ENCODE measurements at places on chromosomes 11 and 22.
A peak's percentile ranks its signal among the peaks of the same experiment; 100 is the strongest.

DNA sequence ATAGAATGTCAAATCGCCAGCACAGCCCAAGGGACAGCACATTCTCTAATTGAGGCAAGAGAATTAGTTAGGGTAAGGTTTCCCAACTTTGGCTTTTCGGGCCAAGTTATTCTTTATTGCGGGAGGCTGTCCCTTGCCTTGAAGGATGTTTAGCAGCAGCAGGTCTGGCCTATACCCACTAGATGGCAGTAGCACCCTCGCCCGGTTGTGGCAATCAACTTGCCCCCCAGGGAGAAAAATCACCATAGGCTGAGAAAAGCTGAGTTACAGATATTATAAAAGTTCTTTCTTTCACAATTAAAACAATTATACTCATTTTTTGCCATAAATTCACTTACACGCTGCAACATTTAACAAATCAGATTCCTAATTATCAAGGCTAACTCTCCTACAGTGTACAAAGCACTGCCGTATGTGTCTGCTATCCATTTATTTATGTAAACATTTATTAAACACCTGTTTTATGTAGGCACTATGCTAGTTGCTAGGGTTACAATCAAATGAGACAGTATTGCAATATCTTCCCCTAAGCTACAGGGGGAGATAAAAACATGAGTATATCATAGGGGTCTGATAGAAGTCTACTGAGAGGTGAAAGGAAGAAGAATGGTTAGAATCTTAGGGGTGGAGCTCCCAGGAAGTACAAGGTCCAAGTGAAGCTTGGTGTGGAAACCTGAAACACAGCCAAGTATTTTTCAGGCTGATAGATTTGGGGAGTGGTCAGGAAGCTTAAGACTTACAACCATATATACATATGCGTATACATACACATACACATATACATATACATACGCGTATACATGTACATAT lies 452.3 kb downstream of the RAB38 start:
- DNase-seq: no peak

DNA sequence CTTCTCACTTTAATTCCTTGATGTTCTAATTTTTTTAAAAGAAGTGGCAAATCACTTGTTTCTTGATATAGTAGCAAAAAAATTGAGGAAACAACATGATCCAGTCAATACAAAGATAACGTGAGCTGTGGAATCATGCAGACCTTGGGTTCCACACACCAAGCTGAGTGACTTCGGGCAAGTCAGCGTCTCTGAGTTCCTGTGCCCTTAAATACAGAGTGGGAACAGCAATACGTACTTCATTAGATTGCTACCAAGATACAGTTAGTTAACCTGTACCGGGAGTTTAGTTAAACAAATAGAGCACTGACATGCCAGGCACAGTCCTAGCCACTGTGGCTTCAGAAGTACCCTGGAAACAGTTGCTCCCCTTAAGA lies 58.5 kb downstream of the PPP2R1B start:
- no peak for DNase-seq

DNA sequence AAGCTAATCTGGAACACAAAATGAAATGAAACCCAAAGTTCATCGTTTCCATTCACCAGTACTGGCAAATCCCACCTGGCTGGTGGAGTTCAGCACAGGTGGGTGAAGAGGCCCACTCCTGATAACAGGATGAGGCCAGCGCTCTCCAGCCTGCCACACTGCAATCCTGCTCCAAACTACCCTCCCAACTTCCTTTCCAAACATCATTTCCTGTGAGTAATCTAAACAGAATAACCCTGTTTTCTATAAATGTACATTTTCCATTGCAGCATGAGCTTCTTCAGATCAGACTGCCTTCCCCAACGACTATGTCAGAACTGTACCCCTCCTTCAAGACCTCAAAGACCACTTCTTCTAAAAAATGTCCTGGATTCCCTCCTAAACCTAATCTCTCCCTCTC lies 15.9 kb upstream of the NFRKB start:
- no peak for DNase-seq

DNA sequence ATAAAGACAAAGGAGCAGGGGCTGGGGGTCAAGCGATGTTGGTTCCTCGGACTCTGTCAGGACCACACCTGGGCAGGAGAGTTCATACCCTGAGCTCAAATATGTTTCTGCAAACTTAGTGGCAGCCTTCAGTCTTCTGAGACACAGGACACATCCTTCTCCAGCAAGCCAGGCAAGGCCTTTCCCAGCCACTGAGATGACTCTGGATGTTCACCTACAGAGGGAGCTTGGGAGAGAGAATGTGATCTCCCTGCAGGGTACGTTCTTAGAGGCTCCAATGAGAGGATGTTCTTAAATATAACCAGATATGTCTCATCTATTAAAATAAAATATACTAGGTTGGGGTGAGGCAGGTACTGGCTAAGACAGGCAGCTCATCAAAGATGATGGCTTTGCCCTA lies 461.5 kb downstream of the OPCML start:
- no peak for DNase-seq

DNA sequence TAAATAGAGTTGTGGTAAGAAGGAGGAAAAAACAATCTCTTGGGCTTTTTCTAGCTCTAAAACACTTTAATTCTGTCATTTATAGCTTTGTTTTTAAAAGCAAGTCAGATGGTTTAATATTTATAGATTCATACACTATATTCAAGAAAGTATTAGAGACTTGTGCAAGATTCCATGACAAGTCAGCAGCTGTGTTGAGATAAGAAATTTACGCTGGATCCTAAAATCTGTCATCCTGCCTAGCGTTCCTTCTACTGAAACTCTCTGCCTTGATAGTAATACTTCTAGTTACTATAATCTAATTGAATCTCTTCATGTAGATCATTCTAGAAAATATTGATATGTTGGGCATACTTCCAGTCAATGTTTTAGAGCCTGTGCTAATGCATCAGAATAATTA lies 721.8 kb downstream of the CNTN5 start:
- no peak for DNase-seq

GRCh38 chr22:42282252-42282942 lies 11.9 kb upstream of the TCF20 start:
- no peak for DNase-seq

- peak; percentile 90 for DNase-seq
Observed at GRCh38 chr22:28772633-28773460, at the start of gene CCDC117. CCDC117 (plus strand) TSS chr22:28772695; CDS start chr22:28772850, 155 bp downstream.

- no peak for DNase-seq
Observed at GRCh38 chr22:48091656-48092223, 1329.3 kb downstream of the TBC1D22A start.

GRCh38 chr22:49657275-49657973 lies 170.2 kb downstream of the BRD1 start:
- peak; percentile 69 for DNase-seq

- no peak for DNase-seq
Observed at GRCh38 chr11:38791346-38791961, 2193.4 kb upstream of the RAG2 start.

- DNase-seq: no peak
Observed at GRCh38 chr11:68315171-68315920, 3.0 kb downstream of the LRP5 start.

DNA sequence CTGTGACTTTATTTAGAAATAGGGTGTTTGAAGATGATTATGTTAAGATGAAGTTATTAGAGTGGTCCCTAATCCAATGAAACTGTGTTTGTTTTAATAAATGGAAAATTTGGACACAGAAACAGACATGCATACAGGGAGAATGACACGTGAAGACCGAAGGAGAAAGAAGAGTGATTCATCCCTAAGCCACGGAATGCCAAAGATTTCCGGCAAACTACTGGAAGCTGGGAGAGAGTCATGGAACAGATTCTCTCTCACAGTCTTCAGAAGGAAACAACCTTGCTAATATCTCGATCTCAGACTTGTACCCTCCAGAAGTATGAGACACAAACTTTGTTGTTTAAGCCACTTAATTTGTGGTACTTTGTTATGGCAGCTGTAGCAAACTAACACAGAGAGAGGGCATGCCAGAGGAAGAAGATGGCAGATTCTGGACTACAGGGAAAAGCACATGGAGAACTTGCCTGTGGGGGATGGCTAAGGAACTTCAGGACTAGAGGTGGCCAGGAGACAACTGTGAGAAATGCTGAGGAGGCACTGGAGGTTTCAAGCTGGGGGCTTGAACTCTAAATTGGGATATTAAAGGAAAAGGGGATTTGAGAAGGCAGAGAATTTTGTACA lies 733.5 kb upstream of the CCDC90B start:
- DNase-seq: no peak

GRCh38 chr11:89489930-89490329 lies 1.2 kb downstream of the NOX4 start:
- no peak for DNase-seq

- no peak for DNase-seq
Observed at GRCh38 chr11:21460082-21460481, 732.8 kb upstream of the ANO5 start.

DNA sequence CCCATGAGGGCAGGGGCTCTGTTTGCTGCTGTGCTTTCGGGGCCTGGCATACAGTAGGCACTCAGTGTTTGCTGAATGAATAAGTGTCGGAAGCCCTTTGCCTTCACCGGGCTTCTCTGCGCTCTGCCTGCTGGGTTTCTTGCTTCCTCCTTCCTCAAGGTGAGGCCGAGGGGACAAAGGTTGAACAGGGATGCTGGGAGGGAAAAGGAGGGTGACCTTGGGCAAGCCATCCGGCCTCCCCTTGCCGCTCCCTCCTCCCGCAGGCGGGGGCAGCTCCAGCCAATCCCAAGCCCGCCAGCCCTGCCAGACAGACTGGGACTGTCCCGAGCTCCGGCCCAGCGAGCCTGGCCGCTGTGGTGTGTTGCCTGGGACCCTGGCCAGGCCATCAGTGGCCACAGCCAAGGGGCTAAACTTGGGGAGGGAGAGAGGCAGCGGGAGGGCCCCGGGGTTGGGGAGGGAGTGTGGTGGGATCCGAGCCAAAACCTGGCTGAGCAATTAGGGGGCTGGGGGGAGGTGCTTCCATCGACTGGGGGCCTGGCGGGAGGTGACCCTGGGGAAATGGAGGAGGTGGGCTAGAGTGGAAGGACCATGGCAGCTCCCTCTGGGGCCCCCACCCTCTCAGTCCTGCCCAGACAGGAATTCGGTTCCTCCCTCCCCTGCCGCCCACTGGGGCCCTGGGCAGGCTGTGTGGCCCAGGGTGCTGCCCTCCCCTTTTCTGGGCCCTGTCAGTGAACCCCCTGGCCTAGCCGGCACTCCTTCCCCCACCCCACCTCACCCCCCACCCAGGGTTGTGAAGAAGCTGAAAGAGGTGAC lies 3.4 kb upstream of the RCOR2 start:
- no peak for DNase-seq

GRCh38 chr11:22774716-22775115 lies 54.9 kb downstream of the SVIP start:
- no peak for DNase-seq

- no peak for DNase-seq
Observed at GRCh38 chr22:36327922-36328551, 59.7 kb downstream of the MYH9 start.

- DNase-seq: no peak
Observed at GRCh38 chr11:96196181-96196662, 146.8 kb downstream of the MAML2 start.

GRCh38 chr11:46898396-46899095 lies 19.8 kb downstream of the LRP4 start:
- no peak for DNase-seq

DNA sequence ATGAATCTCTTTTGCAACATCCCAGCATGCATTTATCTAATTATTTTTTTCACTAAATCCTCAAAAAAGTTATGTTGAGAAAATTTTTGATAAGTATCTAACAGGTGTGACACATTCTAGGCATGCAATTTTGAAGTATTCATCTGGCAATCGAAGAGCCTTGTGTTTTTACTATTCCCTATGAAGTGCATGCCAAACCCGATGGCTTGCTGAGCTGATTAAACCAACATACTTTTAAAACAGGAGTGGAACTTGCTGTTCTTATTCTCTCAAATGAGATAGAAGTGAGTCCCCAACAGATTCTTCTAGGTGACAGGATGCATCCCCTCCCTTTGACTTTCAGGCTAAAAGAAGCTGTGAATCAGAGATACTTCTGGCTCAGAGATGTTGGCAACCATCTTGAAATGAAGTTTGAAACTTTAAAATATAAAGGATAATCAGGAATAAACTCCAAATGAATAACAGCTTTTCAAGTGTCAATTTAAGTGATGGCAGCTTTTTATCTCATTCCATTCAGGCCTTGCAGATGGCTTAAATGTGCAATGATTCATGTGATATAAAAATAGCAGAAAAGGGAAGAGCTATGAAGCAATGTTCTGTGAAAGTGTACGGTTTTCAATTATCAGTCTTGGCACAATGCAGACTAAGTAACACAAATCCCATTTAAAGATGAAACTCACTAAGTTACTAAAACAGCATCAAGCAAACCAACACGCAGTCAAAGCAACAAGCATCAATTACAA lies 67.7 kb downstream of the APOL5 start:
- no peak for DNase-seq
